ENCODE measurements at places on chromosomes 1 and 21.

GRCh38 chr1:203325026-203325417 lies 19.7 kb downstream of the BTG2 start:
- DNase-seq = peak; percentile 42

- no peak for DNase-seq
These were observed 46.4 kb downstream of the ELF3 start for GRCh38 chr1:202056644-202057334.

GRCh38 chr1:62269851-62270495 lies 49.3 kb downstream of the KANK4 start:
- no peak for DNase-seq

GRCh38 chr1:228905701-228906101 lies 170.4 kb downstream of the RHOU start:
- no peak for DNase-seq

GRCh38 chr1:103901072-103901471 lies 151.4 kb downstream of the AMY1C start:
- no peak for DNase-seq

GRCh38 chr1:240567066-240567465 lies 44.9 kb downstream of the GREM2 start:
- DNase-seq = no peak

DNA sequence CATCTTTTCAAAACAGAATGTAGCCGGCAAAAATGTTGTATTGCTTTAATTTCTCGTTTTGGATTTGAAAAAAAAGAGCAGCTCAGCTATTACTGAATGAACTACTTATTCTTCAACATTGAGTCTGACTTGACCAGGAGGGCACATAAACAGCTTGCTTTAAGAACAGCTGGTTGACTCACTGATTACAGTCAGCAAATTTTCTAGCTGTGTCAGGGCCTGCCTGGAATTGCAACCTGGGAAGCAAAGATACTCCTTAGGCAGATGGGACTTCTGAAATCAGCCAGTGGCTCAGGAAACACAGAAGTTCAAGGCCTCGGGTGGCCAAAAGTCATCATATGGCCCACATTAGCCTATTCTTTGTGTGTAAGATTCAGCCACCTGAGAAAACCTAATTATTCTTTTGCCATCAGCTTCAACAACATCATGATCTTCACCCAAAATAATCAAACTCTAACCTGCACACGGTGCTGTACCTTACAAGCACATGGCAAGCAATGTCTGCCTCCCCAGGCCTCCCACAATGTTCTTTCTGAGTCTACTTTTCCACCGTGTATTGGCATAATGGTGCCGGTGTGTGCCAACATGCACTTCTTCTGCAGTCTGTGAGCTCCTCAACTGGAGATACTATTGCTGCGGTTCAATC lies 307.2 kb downstream of the HHIPL2 start:
- no peak for DNase-seq

DNA sequence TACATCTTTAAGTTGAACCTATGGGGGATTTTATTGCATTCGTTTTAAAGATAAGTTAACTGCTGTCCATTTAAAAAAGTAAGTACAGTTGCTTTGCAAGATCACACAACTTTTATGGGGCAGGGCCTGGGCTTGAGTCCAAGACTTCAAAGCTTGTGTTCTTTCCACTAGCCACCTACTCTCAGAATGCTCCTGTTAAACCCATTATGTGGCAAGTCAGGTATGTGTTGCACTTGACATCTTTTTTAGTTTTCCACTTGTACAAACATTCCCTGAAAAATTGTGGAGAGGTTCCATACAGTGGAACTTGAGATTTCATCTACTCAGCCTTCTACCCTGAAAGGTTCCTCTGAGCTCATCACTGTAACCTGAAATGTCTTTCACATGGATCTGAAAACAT lies 235.5 kb upstream of the SGIP1 start:
- no peak for DNase-seq

DNA sequence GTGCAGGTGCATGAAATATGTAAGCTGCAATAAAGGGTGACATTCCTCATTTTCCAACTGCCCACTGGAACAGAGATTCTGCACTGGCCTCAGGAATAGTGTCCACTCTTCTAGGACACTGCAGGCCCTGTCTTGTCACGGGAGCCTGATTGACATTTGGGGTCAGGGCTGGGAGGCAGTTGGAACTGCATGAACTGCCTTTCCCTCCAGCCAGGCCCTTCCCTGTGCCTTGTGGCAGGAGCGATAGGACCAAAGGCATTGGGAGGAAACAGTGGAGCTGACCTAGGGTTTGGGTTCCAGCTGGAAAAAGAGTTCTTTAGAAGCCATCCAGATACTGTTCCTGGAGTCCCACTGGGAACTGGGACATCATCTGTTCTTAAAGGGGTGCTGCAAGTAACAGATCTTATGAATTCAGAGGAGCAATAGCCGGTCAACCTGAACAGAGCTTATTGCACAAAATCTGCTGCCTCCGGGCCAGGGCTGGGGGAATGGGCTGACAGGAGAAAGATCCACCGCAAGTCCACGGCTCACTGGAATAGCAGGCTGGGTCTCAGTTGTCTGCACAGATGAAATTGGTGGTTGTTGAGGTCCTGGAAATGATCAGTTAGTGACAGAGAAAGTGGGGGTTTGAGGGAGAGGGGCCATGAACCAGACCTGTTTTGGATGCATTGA lies 451.7 kb downstream of the CAMTA1 start:
- no peak for DNase-seq

- DNase-seq = no peak
These were observed 488.7 kb upstream of the USP24 start for GRCh38 chr1:55703726-55704363.

DNA sequence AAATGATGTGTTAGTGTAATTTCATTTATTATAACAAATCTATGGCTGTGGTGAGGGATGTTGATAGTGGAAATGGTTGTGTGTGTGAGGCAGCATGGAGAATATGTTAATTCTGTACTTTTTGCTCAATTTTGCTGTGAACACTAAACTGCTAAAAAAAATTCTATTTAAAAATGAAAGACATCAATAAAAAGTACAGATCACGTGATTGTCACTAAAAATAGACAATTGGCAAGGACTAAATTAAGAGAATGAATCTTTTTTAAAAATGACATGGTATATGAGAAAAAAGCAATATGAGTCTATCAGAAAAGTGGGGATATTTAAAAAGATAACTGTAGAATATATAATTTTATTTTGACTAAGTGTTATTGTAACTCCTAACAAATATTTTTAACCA lies 15.7 kb upstream of the PIGK start:
- no peak for DNase-seq
